K562 (cell line): ENCODE measurements at places on chromosomes 1 and 21. TPM values are rescaled to one million over a fixed set of nuclear protein-coding genes. Genes with fewer than 3 reads are reported as not detected.

HPCAL4 gene
- total RNA-seq = 0.04 TPM in 2 replicates

OPRD1 gene
- 0.02 TPM in 1 of 2 replicates, not detected in the other for total RNA-seq

OTUD3 gene
- total RNA-seq = 10.9 and 13.3 TPM in 2 replicates

DENND2D gene
- 0.36 and 0.44 TPM in 2 replicates for total RNA-seq

ICOSLG gene
- total RNA-seq = 0.34 and 0.62 TPM in 2 replicates

TNFRSF1B gene
- total RNA-seq = 91.3 and 91.6 TPM in 2 replicates

CDC42BPA gene
- total RNA-seq = 49.8 and 54.9 TPM in 2 replicates

RGSL1 gene
- not detected in 2 replicates for total RNA-seq

NASP gene
- total RNA-seq = 297 and 341 TPM in 2 replicates

MRAP gene
- not detected in 2 replicates for total RNA-seq

LENEP gene
- total RNA-seq = 0.56 TPM in 1 of 2 replicates, not detected in the other

TSSK3 gene
- 2.3 and 3.3 TPM in 2 replicates for total RNA-seq

PRR9 gene
- total RNA-seq = 0.20 TPM in 1 of 2 replicates, not detected in the other

IFI44L gene
- total RNA-seq = 0.18 and 0.22 TPM in 2 replicates

MIXL1 gene
- total RNA-seq = not detected in 2 replicates

METTL13 gene
- total RNA-seq = 54.9 and 62.0 TPM in 2 replicates

LY9 gene
- total RNA-seq = not detected in 2 replicates

SPRR2E gene
- not detected in 2 replicates for total RNA-seq

GBP3 gene
- total RNA-seq = 0.22 TPM in 1 of 2 replicates, not detected in the other

SNRNP40 gene
- 163 and 164 TPM in 2 replicates for total RNA-seq

HLX gene
- 2.3 and 3.0 TPM in 2 replicates for total RNA-seq

PIGR gene
- total RNA-seq = 1.5 and 2.7 TPM in 2 replicates

TBX15 gene
- 2.6 and 2.7 TPM in 2 replicates for total RNA-seq

FCRL1 gene
- total RNA-seq = not detected in 2 replicates

CYP4A11 gene
- total RNA-seq = 0.42 TPM in 1 of 2 replicates, not detected in the other

DMBX1 gene
- 2.5 and 3.8 TPM in 2 replicates for total RNA-seq

C1orf185 gene
- not detected in 2 replicates for total RNA-seq

NPHS2 gene
- total RNA-seq = not detected in 2 replicates

SPATA45 gene
- total RNA-seq = not detected in 2 replicates

SYT14 gene
- total RNA-seq = 0.07 TPM in 1 of 2 replicates, not detected in the other

RUNX3 gene
- 0.64 and 1.1 TPM in 2 replicates for total RNA-seq

TRIM45 gene
- 3.6 and 5.3 TPM in 2 replicates for total RNA-seq

RHCE gene
- 11.2 and 12.6 TPM in 2 replicates for total RNA-seq

PAX7 gene
- total RNA-seq = not detected in 2 replicates

MAP10 gene
- total RNA-seq = 0.69 and 0.83 TPM in 2 replicates

CR1L gene
- 30.0 and 33.7 TPM in 2 replicates for total RNA-seq

EFNA3 gene
- 6.2 and 7.1 TPM in 2 replicates for total RNA-seq

CAP1 gene
- 322 and 339 TPM in 2 replicates for total RNA-seq

HPDL gene
- total RNA-seq = not detected in 2 replicates

CELA2B gene
- total RNA-seq = 0.40 and 0.51 TPM in 2 replicates

KRTAP21-2 gene
- not detected in 2 replicates for total RNA-seq

DISC1 gene
- 0.09 and 0.16 TPM in 2 replicates for total RNA-seq

CNN3 gene
- 0.56 and 0.62 TPM in 2 replicates for total RNA-seq

DEGS1 gene
- 37.2 and 39.3 TPM in 2 replicates for total RNA-seq

KIF2C gene
- 156 and 173 TPM in 2 replicates for total RNA-seq

KCNE2 gene
- not detected in 2 replicates for total RNA-seq

FASLG gene
- not detected in 2 replicates for total RNA-seq

HJV gene
- total RNA-seq = 2.1 and 2.9 TPM in 2 replicates

FAM110D gene
- 0.58 and 0.62 TPM in 2 replicates for total RNA-seq

RAD54L gene
- total RNA-seq = 67.0 and 72.7 TPM in 2 replicates

NBPF6 gene
- total RNA-seq = 6.1 and 6.5 TPM in 2 replicates

NUCKS1 gene
- total RNA-seq = 201 and 216 TPM in 2 replicates

RAB7B gene
- total RNA-seq = not detected in 2 replicates

SLC22A15 gene
- total RNA-seq = 2.4 and 2.7 TPM in 2 replicates

SEMA4A gene
- 1.4 and 1.9 TPM in 2 replicates for total RNA-seq

CRB1 gene
- 0.07 TPM in 1 of 2 replicates, not detected in the other for total RNA-seq

NCMAP gene
- total RNA-seq = not detected in 2 replicates

CD48 gene
- 0.42 and 0.65 TPM in 2 replicates for total RNA-seq

DRAXIN gene
- not detected in 2 replicates for total RNA-seq
